ENCODE measurements at places on chromosomes 7 and 10.

DNA sequence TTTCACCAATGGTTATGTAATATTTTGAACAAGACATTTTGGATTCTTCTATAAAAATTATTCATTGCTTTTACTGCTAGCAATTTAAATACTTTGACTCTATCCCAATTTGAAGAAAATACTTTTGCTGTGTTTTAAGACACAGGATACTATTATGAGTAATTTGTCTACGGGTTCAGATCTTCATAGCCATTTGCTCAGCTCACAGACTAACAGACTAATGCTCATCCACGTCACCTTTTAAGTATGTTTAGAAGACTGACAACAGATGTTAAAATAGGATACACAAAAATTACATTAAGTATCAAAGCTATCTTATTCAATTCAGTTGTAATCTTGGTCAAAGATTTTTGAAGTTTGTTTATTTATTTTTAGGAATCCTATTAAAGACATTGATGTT, 251.3 kb upstream of the CHRM2 start:
- no peak for DNase-seq

GRCh38 chr7:2115760-2116447, 116.8 kb downstream of the MAD1L1 start:
- DNase-seq, result peak; percentile 69

- no peak for DNase-seq
Measured at GRCh38 chr7:44268671-44269070, 56.7 kb downstream of the CAMK2B start.

DNA sequence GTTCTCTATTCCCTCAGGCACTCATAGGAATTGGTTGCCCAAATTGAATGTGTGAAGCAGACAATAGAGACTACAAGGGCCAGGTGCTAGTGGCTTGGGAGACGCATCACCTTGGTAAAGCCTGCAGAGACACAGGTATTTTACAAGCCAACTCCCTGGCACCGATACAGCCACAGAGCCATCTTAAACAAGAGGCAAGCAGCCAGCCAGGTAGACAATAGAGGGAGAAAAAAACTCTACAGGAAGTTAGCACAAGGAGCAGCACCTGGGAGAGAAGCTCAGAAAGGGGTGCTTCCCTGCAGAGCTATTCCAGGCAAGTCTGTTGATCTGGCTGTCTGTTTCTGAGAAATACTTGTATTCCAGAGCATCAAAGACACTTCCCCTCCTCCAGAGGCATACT, 43.0 kb upstream of the CDK1 start:
- no peak for DNase-seq

GRCh38 chr7:108711611-108712010, 141.9 kb downstream of the DNAJB9 start:
- DNase-seq, result no peak
